ENCODE measurements at places on chromosomes 4 and X.
A peak's percentile ranks its signal among the peaks of the same experiment; 100 is the strongest.

GRCh38 chrX:130623518-130623917, 221.7 kb downstream of the RBMX2 start:
- DNase-seq = no peak

DNA sequence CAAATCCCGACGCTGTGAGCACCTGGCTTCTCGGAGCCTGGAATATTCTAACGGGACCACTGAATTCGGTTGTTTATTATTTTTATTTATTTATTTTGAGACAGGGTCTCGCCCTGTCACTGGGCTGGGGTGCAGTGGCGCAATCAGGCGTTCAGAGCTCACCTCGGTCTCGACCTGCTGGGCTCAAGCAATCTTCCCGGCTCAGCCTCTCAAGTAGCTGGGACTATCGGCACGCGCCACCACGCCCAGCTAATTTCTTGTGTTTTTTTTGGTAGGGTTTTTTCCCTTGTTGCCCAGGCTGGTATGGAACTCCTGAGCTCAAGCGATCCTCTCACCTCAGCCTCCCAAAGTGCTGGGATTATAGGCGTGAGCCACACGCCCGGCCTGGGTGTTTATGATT, 21.5 kb upstream of the S100P start:
- no peak for DNase-seq

- DNase-seq = no peak
Measured at GRCh38 chr4:55385201-55385649, 10.5 kb upstream of the TMEM165 start.

DNA sequence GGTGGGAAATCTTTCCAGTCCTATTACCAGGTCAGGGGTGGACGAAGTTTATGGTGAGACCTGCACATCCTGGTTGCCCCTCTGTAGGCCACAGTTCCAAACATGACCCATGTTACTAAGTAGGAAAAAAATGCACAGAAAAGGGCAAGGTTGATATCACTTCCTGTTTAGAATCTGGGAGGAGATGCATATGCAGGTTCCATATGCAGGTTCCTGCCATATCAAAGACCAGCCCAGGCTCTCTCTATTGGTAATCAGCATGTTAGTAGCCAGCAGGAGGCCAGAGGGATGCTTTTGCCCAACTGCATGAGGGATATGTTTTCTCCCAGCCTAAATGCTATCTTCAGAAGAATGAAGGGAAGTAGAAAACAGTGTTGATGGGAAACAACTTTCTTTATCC, 657.2 kb downstream of the ANKRD50 start:
- no peak for DNase-seq

GRCh38 chr4:73404042-73404441, at the start of gene ALB:
Gene ALB (plus strand): TSS chr4:73404287. CDS start chr4:73404328, 41 bp downstream.
- no peak for DNase-seq

GRCh38 chr4:119039779-119040178, 95.9 kb upstream of the MYOZ2 start:
- no peak for DNase-seq

- DNase-seq = no peak
Measured at GRCh38 chr4:98343626-98344025, 82.4 kb downstream of the RAP1GDS1 start.

- DNase-seq = no peak
Measured at GRCh38 chr4:113064244-113064643, 14.8 kb downstream of the ANK2 start.

DNA sequence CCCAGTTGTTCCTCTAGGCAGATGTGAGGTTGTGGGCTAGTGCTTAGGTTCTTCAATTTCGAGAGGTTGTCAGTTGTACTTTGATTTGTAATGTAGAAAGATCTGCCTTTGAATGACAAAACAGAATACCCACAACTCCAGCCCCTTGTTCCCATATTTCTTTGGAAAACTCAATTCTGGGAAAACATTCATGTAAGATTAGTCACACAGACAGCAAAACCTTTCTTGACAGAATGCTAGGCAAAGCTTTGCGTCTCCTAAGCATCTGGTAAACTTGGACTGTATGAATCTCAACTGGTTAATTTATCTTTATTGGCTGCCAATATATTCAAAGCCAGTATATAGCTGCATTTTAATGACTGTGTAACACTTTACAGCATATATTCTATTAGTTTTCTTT, 34.9 kb downstream of the NOCT start:
- no peak for DNase-seq

- DNase-seq = no peak
Measured at GRCh38 chrX:100341142-100341510, 68.9 kb downstream of the PCDH19 start.

- DNase-seq = no peak
Measured at GRCh38 chrX:57232658-57233360, 53.7 kb upstream of the FAAH2 start.

DNA sequence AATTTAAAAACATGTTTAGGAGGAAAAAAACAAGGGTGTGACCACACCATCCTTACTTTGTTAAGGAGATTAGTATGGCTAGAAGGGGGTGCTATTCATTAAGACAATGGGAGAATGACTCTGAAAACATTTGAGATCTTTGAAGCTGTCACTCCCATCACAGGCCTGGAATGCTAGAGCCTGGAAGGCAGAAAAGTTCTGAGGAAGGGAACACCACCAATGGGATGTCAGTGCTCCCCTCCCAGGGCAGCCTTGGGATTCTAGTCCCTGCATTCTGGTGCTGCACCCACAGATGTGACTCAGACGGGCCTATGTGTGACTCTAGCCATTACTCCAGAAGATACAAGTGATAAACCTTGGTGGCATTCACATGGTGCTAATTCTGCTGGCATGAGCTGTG, 162.2 kb upstream of the ANXA10 start:
- DNase-seq = no peak

DNA sequence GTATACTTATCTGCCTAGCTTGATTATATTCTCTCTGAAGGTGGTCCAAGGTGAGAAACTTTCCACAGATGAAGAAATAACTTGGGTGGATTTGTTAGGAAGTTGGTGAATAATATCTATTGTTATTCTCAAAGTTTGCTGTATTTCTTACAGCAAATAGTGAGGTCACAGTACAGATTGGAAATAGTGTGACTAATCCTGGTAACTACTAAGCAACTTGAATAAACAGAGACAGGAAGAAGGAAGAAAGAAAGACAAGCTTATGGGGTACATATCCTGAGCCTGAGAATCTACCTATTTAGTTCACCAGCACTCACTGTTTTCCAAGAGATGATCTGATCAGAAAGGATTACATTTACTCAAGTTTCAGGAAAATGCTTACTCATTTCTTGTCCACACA, 1416.1 kb downstream of the RPA4 start:
- no peak for DNase-seq

DNA sequence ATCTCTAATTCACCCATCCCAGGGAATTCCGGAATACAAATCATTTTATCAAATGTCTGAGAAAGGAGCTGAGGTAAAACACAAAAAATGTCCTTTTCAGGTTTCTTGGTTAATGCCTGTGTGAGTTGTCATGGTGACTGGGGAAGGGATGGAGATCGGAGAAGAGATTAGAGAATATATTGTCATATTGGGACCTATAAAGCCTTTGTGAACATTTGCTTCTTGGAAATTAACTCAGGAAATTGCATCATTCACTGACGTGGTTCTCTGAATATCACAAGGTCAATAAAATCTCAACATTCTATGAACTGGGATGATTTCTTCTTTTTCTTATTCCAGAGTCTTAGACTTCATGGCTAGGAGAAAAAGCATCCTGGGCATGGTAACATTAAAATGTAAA, 174.8 kb upstream of the GLRA2 start:
- no peak for DNase-seq

DNA sequence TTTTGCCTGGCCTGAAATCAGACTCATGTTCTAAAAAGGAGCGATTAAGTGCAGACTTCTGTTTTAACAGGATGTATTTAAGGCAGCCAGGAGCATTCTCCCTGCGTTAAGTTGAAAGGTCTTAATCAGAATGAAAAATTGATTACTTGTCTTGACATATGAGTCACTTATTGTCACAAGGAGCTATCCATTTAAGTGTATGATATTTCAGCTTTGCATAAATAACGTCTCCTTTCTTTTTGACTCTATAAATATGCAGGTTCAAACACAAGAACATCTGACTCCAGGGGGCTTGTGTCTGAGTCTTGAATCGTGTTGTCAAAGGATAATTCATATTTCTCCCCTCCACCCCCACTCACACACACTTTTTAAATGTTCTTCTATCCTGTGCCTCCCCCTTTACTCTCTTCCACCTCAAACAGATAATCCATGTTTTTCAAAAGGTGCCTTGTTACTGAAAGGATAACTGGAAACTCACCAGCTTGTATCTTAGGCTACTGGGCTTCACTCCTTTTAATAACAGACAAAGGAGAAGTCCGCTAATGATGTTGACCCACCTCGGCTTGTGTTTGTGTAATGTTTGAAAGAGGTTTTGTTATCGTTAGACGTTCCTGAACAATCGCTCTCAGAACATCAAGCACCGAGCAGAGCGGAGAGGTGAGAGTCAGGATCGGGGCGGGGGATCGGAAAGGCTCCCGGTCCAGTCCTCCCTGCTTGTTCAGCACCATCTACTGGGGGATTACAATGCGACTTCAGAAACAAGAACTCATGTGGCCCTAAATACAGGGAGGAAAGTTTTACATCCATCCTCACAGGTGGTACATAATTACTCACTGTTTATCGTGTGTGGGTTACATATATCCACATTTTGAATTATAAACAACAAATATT, 107.5 kb upstream of the RPL34 start:
- DNase-seq = peak; percentile 61

- no peak for DNase-seq
Measured at GRCh38 chrX:20720954-20721626, 454.4 kb upstream of the RPS6KA3 start.
